Stimulated activated CD4-positive, alpha-beta T cell treated with anti-CD3 and anti-CD28 coated beads, TNF-alpha, amount 100 ng/mL, for 48 hours (primary cell): ENCODE measurements at places on chromosomes 6 and 20.

DNA sequence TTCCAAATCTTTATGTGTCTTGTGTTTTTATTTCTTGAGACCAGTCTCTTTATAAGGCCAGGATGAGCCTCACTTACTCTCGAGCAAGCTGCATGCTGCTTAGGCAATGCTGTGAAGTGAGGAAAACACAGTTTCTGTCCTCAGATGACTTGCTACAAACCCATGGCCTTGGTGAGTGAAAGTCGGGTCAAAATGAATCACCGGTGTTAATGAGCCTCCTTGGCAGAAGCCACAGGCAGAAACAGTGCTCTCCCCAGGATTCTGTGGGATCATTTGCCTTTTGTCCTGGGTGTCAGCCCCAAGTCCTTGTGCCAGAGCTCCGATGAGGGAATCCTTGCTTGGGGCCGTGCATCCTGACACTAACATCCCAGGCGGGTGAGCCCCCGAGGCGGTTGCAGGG lies 482.5 kb downstream of the QKI start:
- no peak for DNase-seq

DNA sequence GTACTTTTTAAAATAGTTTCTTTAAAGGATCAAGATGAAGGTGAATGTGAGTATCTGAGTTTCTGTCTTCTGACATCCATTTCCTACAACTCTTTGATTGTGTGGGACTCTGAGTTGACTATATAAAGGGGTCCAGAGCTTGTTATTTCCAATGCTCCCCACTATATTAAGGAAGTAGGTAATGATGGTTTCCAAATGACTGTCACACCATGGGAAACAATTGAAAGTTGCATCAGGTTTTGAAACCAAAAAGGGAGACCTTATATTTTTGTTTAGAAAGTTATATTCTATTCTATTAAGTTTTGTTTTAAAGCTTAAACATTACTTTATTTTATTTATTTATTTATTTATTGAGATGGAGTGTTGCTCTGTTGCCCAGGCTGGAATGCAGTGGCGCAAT lies 11.2 kb downstream of the CASS4 start:
- DNase-seq: no peak

- no peak for DNase-seq
Observed at GRCh38 chr20:32203356-32204204, 4.0 kb downstream of the PLAGL2 start.

GRCh38 chr6:5287966-5288297 lies 26.6 kb downstream of the FARS2 start:
- DNase-seq: no peak

- no peak for DNase-seq
Observed at GRCh38 chr6:131225127-131225526, 89.9 kb downstream of the AKAP7 start.

DNA sequence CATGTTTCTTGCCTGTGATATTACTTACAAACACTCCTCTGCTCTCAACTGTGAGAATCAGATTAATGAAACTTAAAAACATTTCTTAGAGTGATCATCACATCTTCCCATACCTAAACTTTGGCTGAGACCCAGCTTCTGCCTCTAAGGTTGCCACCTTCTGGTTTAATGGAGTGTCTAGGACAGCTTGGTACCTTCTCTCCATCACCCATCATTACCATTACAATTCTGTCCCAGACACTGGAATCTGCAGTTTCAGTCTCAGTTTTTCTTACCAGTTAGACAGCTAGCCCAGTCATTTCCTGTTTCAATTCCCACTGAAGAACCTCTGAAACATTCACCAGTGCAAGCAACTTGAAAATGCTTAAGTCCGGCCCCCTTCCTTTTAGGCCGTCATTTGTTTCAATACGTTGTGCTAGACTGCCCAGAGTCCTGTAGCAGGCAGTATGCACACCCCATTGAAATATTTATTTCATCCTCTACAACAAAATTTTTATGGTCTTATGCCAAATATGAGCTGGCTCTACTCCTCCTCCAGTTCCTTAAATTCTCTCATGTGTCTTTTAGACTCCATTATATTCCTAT lies 107.0 kb upstream of the FOXO3 start:
- no peak for DNase-seq

- no peak for DNase-seq
Observed at GRCh38 chr6:151224076-151224475, 15.7 kb upstream of the AKAP12 start.

GRCh38 chr6:27825025-27825793 lies 87.0 kb downstream of the OR2B2 start:
- DNase-seq: no peak

- no peak for DNase-seq
Observed at GRCh38 chr6:151387175-151387970, 4.0 kb downstream of the ZBTB2 start.

DNA sequence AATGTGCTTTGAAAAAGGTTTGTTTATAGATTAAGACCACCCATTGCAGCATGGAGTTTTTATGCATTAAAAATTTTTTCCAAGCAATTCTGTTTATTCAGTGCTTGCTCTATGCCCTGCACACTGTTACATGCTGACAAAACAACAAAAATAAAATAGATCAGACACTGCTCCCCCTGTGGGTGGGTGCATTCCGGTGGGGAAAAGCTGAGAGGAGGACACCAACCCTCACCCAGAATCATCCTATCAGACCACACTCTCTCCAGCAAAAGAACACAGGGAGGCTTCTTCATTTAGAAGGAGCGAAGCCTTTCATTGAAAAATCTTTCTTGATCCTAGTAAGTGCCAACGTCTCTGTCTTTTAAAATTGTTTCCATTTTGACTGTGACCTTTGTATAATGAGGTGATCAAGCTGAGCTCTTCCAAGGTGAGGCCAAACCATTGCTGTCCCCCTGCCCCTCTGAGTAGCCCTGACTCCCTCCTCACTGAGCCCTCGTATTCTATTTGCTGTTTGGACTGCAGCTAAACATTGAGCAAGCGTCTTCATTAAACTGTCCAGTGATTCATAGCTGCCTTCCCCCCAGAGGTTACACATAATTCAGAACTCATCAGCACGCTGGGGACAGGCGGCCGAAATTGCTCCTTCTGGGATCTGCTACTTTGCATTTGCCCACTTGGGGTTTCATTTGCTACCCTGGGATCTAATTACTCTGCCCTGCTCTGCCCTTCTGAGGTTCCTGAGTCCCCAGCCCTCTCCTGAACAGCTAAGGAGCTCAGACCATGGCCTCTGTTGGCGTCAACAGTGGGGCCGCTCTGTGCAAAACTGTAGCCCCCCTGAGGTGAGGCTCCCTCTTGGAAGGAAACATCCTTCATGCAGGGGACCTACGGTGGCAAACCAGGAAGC lies 102.4 kb downstream of the F13A1 start:
- no peak for DNase-seq
